NCI-H2029 (cell line): ENCODE measurements at places on chromosomes 7 and 10.

DNA sequence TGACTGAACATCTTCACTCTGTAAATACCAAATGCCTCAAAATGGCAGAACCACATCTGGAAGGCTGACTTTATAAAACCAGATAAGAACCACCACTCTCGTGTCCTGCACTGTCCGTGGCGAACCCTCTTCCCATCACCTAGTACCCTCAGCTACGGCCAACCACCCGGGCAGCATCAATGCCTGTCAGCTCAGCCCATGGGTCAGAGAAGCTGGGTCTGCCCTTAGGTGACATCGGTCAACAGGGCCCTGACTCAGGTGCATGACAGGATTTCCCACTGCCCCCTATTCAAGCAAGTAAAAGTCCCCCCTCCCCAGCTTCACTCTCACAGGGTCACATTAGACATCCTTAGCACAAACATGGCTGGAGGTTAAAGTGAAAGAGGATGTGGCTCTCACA, 56.6 kb downstream of the HSPA12A start:
- no peak for DNase-seq

- no peak for DNase-seq
These were observed 75.7 kb upstream of the MACROH2A2 start for GRCh38 chr10:69976795-69977546.

- no peak for DNase-seq
These were observed 75.8 kb downstream of the NKX6-2 start for GRCh38 chr10:132710036-132710686.

GRCh38 chr7:29748286-29749099, 57.8 kb upstream of the WIPF3 start:
- DNase-seq: peak; percentile 51

GRCh38 chr7:97573065-97573464, 158.8 kb upstream of the TAC1 start:
- no peak for DNase-seq

DNA sequence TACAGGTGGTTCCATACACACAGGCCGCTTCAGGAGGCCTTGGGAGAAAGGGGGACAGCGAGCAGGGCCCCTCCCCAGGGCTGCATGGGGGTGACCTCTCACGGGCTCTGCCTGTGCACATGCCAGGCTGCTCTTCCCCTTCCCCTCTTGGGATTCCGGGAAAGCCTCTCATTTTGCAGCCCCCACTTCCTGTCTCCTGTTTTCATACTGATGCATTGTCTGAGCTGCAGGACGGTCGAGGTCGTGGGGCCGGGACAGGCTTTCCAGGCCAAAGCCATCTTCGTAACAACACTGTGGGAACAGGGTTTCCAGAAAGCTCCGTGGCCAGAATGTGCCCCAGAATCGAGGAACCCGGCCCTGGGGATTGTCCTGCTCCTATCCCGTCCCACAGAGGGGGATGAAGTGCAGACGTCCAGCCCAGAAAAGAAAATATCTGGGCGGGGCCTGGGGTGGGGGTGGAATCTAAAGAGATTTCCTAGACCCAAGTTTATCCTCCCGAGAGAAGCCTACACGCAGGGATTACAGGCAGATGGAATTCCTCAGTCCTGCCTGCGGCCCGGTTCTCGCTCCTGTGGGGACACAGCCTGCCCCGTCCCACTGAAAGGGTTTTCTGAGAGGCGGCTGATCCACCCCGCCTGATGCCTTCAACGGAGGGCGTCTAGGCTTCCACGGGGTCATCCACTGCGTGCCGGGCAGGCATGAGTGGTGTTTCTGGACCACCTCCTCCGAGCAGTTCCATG, 29.5 kb upstream of the DNAAF5 start:
- no peak for DNase-seq

DNA sequence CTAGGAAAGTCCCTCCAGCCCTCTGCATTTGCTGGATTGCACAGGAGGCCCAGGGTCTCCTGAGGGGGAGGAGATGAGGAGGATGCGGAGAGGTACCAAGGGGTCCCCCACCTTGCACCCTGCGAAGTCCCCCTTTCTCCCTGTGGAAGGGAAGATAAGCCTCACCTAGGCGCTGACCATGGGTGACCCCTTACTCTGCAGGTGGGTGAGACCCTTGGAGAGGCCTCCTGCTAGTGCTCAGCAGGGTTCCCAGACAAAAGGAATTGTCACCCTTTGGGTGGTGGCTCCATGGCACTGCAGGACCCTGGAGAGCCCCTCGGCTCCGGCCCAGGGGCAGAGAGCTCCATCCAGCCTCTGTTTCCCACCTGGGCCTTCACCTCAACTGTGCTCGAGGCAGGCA, 107.0 kb upstream of the RET start:
- no peak for DNase-seq

DNA sequence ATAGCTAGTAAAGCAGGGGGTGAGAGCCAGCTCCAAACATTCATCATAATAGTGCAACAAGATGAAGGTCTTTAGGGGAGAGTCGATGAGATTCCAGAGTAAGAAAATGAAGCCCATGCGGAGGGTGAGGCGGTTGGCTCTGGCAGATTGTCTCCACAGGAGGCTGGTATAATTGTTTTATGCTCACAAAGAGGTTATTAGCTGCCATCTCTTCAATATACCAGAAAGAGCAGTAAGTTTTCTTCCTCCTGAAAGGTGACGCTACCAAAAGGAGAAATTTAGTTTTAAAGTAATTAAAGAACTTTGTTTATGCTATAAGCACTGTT, 59.2 kb upstream of the KCNIP2 start:
- DNase-seq: no peak

- DNase-seq: no peak
These were observed 39.5 kb downstream of the ADK start for GRCh38 chr10:74190494-74190893.
